ENCODE measurements at places on chromosomes 13 and 19.
A peak's percentile ranks its signal among the peaks of the same experiment; 100 is the strongest.

- DNase-seq = no peak
Observed at GRCh38 chr13:42064966-42065365, 16.5 kb downstream of the DGKH start.

GRCh38 chr13:19959141-19959830 lies 759 bp downstream of the ZMYM2 start:
- peak; percentile 55 for DNase-seq

DNA sequence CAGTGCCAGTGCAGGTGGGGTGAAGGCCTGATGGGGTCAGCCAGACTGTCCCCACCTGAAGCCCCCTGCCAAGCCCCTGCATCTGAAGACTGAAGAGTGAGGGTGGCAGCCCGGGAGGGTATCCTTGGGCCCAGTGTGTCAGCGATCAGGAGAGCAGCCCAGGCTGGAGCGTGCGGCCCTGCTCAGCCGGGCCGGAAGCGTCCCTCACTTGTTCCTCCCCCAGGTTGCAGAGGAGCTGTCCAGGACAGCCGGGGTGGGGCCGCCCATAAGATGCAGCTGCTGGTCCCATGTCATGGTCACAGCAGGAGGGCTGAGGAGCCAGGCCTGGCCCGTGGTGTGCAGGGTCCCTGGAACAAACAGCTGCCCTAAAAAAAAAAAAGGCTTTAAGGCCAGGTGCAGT lies 55.4 kb downstream of the KDM4B start:
- peak; percentile 14 for DNase-seq

- DNase-seq = no peak
Observed at GRCh38 chr13:28012383-28012782, 23.9 kb upstream of the URAD start.

DNA sequence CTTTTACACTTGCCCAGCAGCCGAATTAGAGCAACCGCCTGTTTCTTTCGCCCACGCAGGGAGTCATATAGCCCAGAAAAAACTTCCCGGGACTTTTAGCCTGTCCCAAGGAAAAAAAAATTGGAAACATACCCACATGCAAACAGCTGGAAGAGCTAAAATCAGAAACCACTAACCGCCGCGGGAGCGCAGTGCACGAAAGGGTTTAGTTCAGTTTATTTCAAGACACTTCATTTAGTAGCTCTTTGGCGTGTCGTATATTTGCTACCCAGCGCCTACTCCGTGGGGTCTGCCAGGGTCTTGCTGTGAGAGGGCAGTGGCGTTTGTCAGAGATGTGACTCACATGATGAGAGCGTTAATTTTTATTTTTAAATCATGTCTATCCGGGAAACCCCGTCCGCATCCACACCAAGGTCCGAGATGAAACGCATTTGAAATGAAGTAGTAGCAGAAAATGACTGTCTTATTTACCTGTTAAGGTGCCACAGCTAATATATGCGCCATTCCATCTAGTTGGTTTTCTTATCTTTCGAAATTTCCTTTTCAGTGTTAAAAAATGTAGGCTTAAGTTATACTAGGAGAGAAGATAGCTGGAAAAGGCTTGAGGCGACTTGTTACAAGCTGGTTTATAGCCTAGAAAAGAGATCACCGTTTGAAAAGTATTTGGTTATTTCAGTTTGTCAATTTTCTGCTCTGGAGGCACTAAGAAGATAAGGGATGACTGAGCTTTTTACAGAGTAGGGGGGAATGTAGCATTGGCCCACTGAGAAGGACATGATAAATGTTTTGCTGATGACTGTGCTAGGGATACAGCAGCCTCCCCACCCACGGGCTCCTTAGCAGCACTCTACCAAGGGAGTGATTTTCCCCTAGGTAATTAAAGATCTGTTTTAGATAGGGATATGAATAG lies 1.7 kb downstream of the KLF5 start:
- peak; percentile 42 for DNase-seq

DNA sequence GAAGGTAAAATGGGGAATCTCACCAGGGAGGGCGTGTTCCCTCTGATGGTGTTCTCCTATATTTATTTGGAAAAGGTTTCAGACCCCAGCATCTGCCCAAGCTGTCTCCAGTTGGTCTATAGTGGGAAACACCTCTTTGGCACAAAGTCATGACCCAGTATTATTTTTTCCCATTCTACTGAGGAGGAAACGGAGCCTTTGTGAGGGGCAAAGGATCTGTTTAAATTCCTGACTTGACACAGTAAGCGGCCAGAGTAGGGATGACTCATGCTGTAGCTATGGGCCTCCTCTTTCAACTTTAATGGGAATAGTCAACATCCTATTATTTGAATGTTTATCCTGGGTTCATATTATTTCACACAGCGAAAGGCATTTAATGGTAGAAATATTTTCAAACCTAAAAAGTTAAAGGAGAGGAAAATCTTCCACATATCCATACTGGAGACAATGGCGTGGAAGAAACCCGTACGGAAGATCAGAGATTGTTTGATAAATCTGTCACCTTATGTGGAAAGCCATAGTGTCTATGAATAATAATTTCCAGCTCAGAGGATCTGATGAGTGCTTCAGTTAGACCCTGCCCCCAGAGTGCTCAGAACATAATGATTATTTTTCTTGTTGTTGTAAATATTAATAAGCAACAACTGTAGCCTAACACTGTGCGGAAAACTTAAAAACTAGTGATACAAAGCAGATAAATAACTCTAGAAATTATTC lies 126.0 kb downstream of the FOXO1 start:
- DNase-seq = peak; percentile 50

DNA sequence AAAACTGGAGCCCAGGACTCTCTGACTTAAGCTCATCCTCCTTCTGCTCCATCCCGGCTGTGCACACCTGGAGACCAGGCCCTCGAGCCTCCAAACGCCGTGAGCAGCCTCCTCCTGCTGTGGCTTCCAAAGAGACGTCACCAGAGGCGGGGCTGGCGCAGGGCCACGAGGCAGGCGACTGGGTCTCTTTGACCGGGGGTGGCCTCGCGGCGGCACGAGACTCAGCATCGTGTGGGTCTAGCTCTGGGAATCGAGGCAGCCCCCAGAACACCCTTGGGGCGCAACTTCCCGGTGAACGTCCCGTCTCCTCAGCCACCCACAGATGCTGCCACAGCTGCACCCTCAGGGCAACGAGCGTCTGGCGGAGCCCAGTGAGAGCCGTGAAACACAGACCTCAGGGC lies 22.8 kb downstream of the RASA3 start:
- DNase-seq = peak; percentile 87

Measured in upper lobe of left lung (tissue), 6 donors.